NK-92 treated with Interleukin-12 subunit alpha and Interleukin-12 subunit beta, amount 100 ng/mL, for 24 hours (cell line): ENCODE measurements at places on chromosomes 16 and 17.

GRCh38 chr17:41724476-41725050, 9.9 kb downstream of the HAP1 start:
- DNase-seq: no peak

- DNase-seq: no peak
Measured at GRCh38 chr17:82675476-82676245, 22.8 kb downstream of the RAB40B start.

GRCh38 chr16:85428168-85428898, 184.8 kb upstream of the GSE1 start:
- DNase-seq: peak; percentile 7

GRCh38 chr16:54285414-54286089, 1.0 kb downstream of the IRX3 start:
- DNase-seq: no peak

- no peak for DNase-seq
Measured at GRCh38 chr17:1493291-1493980, 950 bp upstream of the MYO1C start.

DNA sequence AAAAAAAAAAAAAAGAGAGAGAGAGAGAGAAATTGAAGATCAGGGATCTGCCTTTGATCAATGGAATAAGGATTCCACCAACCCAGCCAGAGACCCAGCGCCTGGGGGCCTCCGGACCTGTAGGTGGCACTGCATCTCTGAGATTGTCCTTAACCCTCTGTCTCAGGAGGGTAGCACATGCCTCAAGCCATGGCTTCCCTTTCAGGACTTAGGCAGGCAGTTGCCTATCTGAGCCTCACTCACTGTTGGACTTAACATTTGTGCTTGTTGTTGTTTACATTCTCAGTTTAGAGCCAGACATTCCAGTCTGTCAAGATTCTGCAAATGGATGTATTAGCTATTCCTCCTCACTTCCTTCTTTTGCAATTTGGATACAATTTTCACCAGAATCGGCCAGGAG, 5.1 kb upstream of the SCNN1B start:
- DNase-seq: peak; percentile 17

DNA sequence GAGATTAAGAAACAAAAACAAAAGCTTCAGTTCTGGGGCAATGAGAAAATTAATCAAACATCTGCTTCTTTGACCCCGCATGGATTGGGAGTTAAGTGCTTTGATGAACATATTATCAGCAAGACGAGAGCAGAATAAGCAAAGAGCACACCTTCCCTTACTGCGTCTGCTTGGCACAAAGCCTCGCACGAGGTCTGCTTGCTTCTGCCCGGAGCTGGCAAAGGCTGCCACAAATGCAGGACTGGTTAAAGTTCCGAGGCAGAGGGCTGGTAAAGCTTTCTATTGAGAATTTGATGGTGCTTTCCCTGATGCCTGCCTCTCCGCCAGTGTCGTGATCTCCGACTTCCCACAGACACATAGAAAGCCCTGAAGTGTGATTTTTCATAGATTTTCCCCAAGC, 17.0 kb downstream of the VAT1L start:
- DNase-seq: no peak

DNA sequence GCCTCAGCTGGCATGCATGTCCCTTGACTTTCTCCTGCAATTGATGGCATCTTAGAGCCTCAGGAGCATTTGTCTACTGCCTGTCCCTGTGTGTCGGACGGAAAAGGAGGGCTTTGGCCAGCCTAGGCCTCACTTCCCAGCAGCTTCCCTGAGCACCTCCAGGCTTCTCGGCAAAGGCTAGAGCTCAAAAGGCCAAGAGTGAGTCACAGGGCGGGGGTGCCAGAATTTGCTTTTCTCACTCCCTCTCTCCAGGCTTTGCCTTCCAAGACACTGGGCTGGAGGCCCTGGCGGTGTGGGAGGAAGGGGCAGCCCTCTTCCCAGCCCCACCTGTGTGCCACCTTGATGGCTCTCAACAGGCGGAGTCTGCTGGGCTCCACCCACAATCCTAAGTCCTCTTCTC, 107.3 kb upstream of the MAF start:
- DNase-seq: no peak

DNA sequence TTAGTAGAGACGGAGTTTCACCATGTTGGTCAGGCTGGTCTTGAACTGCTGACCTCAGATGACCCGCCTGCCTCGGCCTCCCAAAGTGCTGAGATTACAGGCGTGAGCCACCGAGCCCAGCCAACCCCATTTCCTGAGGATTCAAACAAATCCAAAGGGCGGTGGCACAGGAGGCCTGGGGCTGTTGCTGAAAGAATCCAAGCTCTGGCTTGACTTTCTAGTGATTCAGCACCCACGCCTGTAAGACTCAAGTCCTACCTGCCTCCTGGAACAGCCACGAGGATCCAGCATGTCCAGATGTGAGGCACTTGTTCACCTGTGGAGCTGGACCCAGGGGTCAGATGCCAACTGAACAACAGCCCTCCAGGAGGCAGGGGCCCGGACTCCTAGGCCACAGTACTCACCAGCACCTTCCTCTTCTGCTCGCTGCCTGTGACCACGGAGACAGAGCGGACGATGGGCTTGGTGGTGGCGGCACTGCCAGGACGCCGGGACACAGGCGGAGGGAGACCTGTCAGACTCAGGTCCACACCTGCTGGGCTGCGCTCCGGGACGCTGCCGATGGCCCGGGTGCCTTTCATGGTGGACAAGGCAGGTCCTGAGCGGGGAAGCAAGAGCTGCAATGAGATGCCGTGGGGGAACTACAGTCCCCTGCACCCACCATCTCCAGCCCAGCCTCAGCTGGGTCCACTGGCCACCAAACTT, 3.1 kb downstream of the CEP131 start:
- no peak for DNase-seq

- no peak for DNase-seq
Measured at GRCh38 chr16:71846431-71846830, 655 bp downstream of the ATXN1L start.

DNA sequence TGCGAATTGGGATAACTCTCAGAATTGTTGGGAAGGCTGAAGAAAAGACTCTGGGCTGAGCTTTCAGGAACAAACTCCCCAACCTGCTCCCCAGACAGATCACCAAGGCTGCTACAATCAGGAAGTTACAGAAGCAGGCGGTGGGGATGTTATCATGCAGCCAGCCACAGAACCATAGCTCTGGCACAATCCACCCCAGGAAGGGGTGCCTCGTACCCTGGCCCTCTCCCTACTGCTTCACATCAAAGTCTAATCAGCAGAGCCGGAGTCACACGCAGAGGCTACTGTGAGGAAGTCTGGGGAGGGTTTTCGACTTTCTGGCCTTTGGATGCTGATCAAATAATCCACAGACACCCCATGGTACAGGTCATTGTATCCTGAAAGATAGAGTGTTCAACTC, 86.8 kb downstream of the NTN1 start:
- no peak for DNase-seq

- DNase-seq: no peak
Measured at GRCh38 chr17:63653050-63653449, 30.8 kb downstream of the MAP3K3 start.

GRCh38 chr17:58412961-58413586, 4.3 kb downstream of the RNF43 start:
- no peak for DNase-seq

GRCh38 chr16:67748834-67749233, 29.7 kb upstream of the GFOD2 start:
- no peak for DNase-seq

DNA sequence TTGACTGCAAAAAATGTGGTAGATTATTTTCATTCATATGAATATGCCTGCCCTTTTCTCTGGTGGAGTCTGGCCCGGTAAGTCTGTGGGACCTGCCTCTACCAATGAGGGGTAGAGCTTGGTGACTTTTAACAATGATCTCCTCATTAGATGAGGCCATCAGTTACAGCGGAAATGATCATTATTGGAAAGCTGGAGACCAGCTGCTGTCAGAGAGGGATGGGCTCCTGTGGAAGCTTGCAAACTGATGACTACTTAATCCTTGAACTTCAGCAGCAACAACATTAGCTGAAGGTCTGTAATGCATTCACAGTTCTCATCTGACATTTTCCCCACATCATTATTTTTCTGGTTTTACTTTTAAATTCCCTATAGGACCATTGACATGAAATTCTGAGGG, 194.1 kb downstream of the CDH13 start:
- DNase-seq: no peak
